ENCODE measurements at places on chromosomes 4 and X. TPM values are rescaled to one million over a fixed set of nuclear protein-coding genes. Genes with fewer than 3 reads are reported as not detected.

The MAGEB1 gene
- not detected for total RNA-seq

The PAK3 gene
- total RNA-seq: not detected

The H2BW2 gene
- not detected for total RNA-seq

The TMSB15A gene
- total RNA-seq: not detected

The CHRNA9 gene
- total RNA-seq: 0.26 TPM

The MGAT4D gene
- total RNA-seq: not detected

The ASB11 gene
- not detected for total RNA-seq

The ARMCX1 gene
- total RNA-seq: 0.18 TPM

The NALF2 gene
- not detected for total RNA-seq

- H3K4me1 ChIP-seq: peaks cover 40% of the 10 kb centered on the region
- no peak overlapping the region for H3K4me3 ChIP-seq
- no peak for DNase-seq
- peaks cover 85% of the 10 kb centered on the region for H3K27me3 ChIP-seq
- peaks cover 24% of the 10 kb centered on the region for H3K36me3 ChIP-seq
Observed at GRCh38 chr4:13524504-13525243, 19.6 kb downstream of the NKX3-2 start.

GRCh38 chr4:40283413-40283812 is 51.7 kb upstream of the CHRNA9 start:
- DNase-seq: peak; percentile 28
- peaks cover 14% of the 10 kb centered on the region for H3K36me3 ChIP-seq
- H3K27ac ChIP-seq: peak overlapping the region; percentile 87
- peak overlapping the region; percentile 37 for H3K4me3 ChIP-seq
- no peaks in the 10 kb centered on the region for H3K27me3 ChIP-seq

DNA sequence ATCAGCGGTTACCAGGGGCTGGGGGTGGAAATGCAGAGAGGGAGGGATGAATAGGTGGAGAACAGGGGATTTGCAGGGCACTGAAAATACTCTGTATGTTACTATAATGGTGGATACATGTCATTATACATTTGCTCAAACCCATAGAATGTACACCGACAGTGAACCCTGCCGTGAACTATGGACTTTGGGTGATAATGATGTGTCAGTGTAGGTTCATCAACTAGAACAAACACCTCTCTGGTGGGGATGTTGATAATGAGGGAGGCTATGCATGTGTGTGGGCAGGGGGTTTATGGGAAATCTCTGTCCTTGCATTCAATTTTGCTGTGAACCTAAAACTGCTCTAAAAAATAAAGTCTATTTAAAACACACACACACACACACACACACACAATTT is 11.5 kb downstream of the HPSE start:
- peaks cover 26% of the 10 kb centered on the region for H3K36me3 ChIP-seq
- H3K27ac ChIP-seq: no peak overlapping the region
- no peak overlapping the region for H3K4me3 ChIP-seq
- DNase-seq: no peak
- no peaks in the 10 kb centered on the region for H3K27me3 ChIP-seq

GRCh38 chr4:52657618-52658501 is 1.2 kb downstream of the USP46 start:
- DNase-seq: no peak
- peaks cover 6% of the 10 kb centered on the region for H3K36me3 ChIP-seq
- peaks cover 14% of the 10 kb centered on the region for H3K4me1 ChIP-seq
- peak overlapping the region; percentile 10 for H3K27ac ChIP-seq

GRCh38 chrX:40281336-40282005 is 183.7 kb upstream of the BCOR start:
- H3K4me3 ChIP-seq: peak overlapping the region; percentile 2
- H3K27ac ChIP-seq: peak overlapping the region; percentile 27
- peak; percentile 63 for DNase-seq
- peaks cover 3% of the 10 kb centered on the region for H3K36me3 ChIP-seq
- peaks cover 38% of the 10 kb centered on the region for H3K4me1 ChIP-seq

GRCh38 chrX:71118985-71119535 is 664 bp downstream of the MED12 start:
- peaks cover 35% of the 10 kb centered on the region for H3K36me3 ChIP-seq
- H3K27ac ChIP-seq: peak overlapping the region; percentile 84
- no peak for DNase-seq

DNA sequence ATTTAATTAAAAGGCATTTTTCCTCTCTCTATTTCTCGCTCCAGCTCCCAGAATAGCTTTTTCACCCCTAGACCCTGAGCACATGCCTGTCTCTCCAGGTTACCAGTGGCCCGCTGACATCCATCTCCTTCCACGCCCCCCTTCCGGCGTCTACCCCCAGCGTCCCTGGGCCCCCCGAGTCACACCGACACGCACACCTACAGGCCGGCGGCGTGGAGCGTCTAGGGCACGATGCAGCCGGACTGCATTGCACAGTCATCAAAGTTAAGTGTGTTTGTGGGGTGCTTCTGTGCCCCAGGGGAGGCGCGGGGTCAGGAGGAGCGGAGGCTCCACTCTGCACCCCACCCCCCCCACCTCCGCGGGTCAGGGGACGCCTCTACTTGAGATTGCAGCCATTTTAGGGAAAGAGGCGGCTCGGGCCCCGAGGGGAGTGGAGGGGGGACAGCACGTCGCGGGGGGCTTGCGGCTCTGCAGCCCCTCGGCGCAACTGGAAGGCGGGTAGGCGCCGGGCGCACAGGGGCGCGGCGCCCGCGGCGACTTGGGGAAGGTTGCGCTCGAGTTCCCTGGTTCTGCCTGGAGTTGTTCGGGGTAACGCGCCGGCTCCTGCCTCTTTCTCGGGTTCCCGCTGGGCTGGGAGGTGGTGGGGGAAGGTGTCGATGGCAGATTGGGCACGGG is 112.7 kb downstream of the DHX15 start:
- DNase-seq: no peak
- peaks cover 27% of the 10 kb centered on the region for H3K4me1 ChIP-seq
- H3K27ac ChIP-seq: no peak overlapping the region
- H3K4me3 ChIP-seq: peak overlapping the region; percentile 77

- DNase-seq: no peak
- no peaks in the 10 kb centered on the region for H3K36me3 ChIP-seq
- no peaks in the 10 kb centered on the region for H3K27me3 ChIP-seq
- H3K4me3 ChIP-seq: no peak overlapping the region
- no peak overlapping the region for H3K27ac ChIP-seq
- H3K4me1 ChIP-seq: no peaks in the 10 kb centered on the region
Observed at GRCh38 chr4:90544532-90545045, 417.4 kb downstream of the CCSER1 start.

DNA sequence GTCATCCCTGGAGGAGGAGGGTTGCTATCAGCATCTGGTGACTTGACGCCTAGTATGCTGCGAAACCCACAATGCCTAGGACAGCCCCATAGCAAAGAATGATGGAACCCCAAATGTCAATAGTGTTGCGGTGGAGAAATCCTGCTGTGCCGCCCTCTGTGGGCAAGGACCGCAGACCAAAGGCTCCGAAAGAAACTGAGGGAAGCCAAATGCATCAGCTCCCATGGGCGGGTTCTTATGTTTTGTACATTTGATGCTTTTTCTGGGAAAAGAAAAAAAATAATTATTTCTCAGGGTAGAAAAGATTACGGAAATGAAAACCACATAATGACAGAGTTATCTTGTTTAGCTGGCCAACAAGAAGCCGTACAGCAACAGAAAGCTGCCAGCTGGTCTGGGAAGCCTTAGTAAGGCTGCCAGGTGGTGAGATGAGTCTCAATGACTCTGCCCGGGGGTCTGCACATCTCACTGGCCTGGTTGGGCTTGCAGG is 95.0 kb upstream of the TBL1X start:
- peak; percentile 37 for DNase-seq
- no peaks in the 10 kb centered on the region for H3K36me3 ChIP-seq

DNA sequence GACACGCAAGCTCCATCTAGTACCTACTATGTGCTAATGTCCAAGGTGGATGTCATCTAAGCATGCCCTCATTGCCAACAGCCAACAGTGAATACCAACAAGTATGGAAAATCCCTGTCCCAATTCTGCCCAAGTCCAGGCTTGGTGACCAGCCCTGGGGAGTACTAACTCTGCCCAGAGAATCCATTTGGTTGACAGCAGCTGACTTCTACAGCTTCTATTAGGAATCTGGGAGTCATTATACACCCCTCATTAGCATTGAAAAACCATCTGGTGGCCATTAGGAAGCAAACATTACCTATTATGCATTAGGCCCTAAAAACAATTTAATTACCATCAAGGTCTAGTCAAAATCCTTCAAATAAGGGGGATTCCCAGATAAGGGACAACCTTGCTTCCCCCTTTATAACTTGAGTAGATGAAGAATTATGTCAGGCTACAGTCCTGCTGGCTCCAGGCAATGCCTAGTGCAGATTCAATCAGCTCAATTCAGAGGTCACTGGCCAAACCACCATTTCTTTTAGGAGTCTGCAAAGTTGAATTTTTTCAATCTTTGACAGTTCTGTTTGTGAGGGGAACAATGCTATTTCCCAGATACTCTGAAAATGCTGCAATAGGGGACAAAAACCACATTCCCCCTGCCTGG is 228.0 kb upstream of the LDB2 start:
- DNase-seq: no peak
- H3K27ac ChIP-seq: no peak overlapping the region
- no peaks in the 10 kb centered on the region for H3K4me1 ChIP-seq
- no peak overlapping the region for H3K4me3 ChIP-seq

DNA sequence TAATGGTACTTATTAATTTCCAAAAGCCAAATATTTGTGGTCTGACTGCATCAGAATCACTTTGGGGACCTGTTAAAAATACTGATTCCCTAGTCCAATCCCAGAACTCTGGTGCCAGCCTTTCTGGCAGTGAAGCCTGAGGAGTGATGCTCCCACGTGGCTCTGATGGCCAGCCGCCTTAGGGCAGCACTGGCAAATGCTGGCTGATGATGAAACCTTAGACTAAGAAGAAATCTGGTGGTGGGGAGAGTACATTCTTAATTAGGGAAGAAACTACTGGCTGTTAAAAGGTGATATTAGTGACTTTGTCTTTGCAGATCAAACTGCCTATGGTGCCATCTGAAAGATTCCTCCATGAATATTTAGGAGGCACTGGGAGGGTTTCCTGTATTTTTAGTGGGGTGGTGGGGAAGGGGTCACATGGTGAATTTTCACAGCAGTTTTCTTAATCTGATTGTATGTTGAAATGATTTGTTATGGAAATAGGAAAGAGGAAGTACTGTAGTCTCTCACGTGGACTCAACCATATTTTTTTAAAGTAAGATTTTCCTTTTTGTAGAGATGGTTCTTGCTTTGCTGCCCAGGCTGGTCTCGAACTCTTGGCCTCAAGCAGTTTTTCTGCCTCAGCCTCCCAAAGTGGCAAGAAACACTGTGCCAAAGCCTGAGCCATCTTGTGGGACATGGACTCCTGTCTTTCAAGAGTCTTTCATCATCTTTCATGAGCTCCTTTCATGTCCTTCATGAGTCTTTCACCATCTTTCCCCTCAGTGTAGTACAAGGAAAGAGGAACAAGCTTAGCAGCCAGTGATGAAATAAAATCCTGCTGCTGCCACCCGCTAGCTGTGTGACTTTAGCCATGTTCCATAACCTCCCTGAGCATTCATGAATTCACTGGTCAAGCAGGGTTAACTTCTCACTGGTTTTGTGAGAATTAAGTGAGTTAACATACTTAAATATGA is 90.8 kb downstream of the ZNF330 start:
- no peaks in the 10 kb centered on the region for H3K36me3 ChIP-seq
- peaks cover 19% of the 10 kb centered on the region for H3K27me3 ChIP-seq
- H3K4me1 ChIP-seq: peaks cover 7% of the 10 kb centered on the region
- DNase-seq: no peak
- H3K4me3 ChIP-seq: no peak overlapping the region

DNA sequence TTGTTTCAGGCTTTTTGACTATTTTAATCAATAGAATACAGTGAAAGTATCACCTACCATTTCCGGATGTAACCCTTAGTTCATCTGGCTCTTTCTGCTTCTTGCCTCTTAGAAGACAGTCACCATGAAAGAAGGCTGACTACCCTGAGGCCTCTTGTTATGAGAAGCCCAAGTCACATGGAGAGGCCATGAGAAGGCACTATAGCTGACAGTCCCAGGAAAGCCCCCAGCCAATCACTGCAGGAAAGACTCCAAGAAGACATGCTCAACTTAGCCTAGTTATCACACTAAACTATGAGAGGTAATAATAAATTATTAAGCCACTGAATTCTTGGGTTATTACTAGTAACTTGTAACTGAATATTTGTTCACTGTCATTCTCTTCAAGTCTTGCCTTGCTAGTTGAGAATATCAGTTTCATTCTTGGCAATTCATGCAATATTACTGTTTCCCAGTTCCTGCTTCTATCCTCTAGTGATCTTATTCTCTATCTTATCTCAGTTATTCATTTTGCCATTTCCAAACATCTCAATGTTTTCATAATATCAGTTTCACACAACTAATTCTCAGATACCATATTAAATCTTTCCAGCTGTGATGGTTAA is 57.1 kb upstream of the GUCY1A1 start:
- DNase-seq: no peak
- no peak overlapping the region for H3K4me3 ChIP-seq
- no peaks in the 10 kb centered on the region for H3K4me1 ChIP-seq
- no peaks in the 10 kb centered on the region for H3K36me3 ChIP-seq
- no peak overlapping the region for H3K27ac ChIP-seq

GRCh38 chrX:103913356-103914020 is 48.9 kb upstream of the TMSB15B start:
- H3K27ac ChIP-seq: no peak overlapping the region
- no peak for DNase-seq
- no peaks in the 10 kb centered on the region for H3K27me3 ChIP-seq

DNA sequence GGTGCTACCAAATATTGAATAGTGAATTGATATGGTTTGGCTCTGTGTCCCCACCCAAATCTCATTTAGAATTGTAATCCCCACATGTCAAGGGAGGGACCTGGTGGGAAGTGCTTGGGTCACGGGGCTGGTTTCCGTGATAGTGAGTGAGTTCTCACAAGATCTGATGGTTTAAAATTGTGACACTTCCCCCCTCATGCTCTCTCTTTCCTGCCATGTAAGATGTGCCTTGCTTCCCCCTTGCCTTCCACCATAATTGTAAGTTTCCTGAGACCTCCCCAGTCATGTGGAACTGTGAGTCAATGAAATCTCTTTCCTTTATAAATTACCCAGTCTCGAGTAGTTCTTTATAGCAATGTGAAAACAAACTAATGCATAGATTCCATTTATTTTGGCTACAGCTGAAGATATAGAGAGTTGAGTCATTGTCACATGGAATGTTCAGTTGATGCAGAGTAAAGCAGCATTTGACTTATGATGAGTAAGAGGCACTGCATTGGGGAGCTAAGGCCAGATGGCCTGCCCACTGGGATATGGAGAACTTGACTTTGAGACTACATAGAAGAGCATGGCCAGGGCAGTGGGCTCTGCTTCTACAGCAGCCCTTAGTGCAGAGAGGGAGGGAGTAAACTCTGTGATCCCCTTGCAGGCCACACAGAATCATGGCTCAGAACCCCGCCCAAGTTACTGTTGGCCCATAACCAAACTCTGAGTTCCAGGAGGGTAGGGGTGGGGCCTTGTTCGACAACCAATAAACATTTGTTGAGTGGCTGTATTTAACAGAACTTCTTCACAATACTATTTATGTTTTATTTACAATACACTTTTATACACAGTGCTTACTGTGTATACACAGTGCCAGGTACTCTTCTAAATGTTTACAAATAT is 34.2 kb downstream of the RAI2 start:
- H3K36me3 ChIP-seq: no peaks in the 10 kb centered on the region
- no peak for DNase-seq
- H3K27ac ChIP-seq: no peak overlapping the region
- no peaks in the 10 kb centered on the region for H3K4me1 ChIP-seq

GRCh38 chrX:129034196-129034595 is 489.1 kb downstream of the SMARCA1 start:
- no peaks in the 10 kb centered on the region for H3K27me3 ChIP-seq
- no peaks in the 10 kb centered on the region for H3K4me1 ChIP-seq
- no peak overlapping the region for H3K27ac ChIP-seq
- no peaks in the 10 kb centered on the region for H3K36me3 ChIP-seq
- no peak for DNase-seq

Data from activated CD8-positive, alpha-beta T cell treated with anti-CD3 and anti-CD28 coated beads, Interleukin-2, amount 10 ng/mL, durations not matched to agents 7 days and 5 days (primary cell).